OCI-M1 (cell line): ENCODE measurements at places on chromosomes 16 and 17.
A peak's percentile ranks its signal among the peaks of the same experiment; 100 is the strongest.

DNA sequence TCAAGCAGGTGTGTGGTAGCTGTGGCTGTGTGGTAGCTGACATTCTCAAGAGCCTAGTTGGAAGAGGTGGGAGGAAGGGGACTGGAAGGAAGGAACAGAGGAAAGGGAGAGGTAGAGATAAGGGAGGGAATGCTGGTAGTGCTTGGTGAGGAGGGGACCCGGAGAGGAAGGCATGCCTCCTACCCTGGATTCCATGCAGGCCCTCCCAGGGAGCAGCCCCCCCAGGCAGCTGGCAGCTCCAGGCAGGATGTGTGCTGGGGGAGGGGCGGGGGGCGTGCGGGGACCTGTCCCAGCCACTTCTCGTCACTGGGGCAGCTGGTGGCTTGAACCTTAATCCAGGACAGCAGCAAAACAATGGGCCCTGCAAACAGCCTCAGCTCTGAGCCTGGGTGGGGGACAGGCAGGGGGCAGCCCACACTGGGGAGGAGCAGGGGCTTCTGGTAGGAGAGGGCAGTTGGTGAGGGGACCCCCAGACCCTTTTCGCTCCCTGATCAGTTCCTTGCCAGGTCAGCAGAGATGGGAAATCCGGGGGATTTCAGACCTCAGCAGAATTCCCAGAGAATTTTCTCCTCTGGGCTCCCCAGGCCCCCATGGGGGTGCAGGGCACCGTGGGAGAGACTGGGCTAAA, 27.1 kb downstream of the ARHGAP23 start:
- no peak for DNase-seq

DNA sequence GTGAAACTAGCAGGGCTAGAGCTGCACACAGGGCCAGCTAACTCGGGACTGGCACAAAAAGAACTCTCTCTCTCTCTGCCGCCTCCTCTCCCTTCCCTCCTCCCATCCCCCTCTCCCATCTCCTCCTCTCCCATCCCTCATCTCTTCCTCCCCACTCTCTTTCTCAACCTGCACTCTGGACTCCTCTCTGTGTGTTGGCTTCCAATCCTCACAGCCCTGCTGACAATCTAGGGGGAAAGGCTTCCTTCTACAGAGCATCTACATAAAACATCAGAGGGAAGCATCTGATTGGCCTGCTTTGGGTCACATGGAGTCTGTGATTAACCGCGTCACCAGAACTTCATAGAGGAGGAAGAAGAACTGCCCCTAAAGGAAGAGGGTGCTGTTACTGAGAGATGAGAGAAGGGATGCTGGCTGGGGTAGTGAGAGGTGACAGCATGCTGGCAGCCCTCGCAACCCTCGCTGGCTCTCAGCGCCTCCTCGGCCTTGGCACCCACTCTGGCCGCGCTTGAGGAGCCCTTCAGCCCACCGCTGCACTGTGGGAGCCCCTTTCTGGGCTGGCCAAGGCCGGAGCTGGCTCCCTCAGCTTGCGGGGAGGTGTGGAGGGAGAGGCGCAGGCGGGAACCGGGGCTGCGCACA, 12.8 kb upstream of the ZFP90 start:
- no peak for DNase-seq

GRCh38 chr17:4717791-4718190, 7.4 kb downstream of the ARRB2 start:
- DNase-seq: no peak

DNA sequence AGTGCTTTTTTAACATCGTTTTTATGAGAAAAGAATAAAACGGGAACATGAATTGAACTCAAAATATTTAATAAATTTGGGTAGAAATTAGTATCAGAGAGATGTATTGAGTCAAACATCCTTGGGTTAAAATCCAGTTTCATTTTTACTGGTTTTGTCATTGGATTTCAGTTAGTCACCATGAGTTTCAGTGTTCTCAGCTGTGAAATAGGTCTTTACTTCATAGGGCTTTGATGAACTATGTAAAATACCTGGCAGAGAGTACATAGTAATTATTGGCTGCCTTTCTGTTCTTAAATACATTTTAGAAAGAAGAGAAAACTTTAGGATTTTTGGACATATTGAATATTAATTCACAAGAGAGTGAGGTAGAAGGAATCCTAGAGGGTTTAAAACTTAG, 105.8 kb downstream of the TANC2 start:
- no peak for DNase-seq

- DNase-seq: no peak
These were observed 304.4 kb downstream of the FOXL1 start for GRCh38 chr16:86882586-86883280.

GRCh38 chr17:66531851-66532295, 229.5 kb downstream of the PRKCA start:
- no peak for DNase-seq

GRCh38 chr16:35754391-35755369, 2295.3 kb downstream of the TP53TG3F start:
- DNase-seq: no peak

DNA sequence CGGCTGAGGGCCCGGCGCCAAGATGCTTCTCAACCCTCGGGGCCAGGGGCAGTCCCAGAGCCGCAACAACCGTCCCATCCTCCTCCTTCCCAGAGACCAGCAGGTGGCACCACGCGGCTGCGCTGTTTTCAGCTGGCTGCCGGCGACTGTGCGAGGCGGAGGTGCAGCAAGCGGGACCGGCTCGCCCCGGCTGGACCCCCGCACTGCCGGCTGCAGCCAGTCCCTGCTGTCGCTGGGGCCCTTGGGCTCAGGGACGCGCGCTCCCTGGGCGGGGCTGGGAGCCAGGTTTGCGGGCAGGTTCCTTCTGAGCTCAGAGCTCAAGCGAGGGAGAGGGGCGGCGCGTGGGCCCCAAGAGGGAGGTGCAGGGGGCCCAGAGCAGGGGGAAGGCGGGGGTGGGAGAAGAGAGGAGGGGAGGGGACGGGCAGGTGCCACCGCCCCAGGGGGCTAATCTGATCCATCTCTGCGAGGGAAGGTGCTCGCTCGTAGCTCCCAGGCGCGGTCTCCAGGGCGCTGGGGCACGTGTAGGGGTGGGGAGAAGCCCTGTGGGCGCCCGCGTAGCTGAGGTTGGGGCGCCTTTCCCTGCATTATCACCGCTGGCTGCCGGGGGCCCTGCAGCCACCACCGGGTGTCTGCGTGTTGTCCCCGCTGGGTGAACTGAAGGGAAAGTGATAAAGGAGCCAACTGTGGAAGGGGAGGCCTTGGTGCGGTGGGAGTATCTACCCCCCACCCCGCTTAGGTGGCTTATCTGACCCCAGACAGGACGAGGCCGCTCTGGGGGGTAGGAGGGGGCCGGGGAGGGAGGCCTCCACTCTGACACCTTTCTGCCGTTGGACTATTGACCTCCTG, 24.2 kb downstream of the STAT5A start:
- peak; percentile 99 for DNase-seq

DNA sequence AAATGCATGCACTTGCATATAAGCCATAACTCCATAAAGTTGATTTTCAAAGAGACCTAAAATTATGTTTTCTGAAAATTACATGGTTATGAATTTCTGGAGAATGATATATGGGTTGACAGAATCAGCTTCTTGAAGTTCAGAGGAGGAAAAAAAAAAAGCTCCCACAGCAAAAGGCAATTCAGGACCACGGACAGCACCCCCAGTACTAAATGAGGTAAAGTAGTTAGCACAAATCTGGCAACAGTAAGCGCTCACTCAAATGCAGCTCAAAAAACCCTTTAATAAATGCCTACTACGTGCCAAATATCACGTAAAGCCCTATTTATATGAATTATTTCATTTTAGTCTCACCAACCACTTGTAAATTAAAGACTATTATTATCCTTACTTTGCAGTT, 135.2 kb downstream of the SHISA9 start:
- peak; percentile 57 for DNase-seq

- DNase-seq: no peak
These were observed 51.4 kb upstream of the ARHGAP44 start for GRCh38 chr17:12737740-12738469.

- DNase-seq: no peak
These were observed 1028.5 kb downstream of the CDH8 start for GRCh38 chr16:61007694-61008093.

DNA sequence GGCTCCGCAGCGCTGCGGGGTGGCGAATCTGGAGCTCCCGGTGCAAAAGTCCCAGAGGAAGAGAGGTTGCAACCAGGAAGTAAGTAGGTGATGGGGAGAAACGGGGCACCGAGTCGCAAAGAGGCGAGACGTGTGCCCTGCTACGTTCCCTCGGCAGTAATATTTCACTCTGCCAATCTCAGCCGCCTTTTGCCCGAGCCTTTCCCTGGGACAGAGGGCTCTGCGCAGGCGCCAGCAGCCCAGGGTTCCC, at the start of gene NR1D1:
TSS of gene NR1D1 (minus strand) at position 171 of the 250 bp plus-strand sequence. CDS start 495 bp downstream, outside the sequence.
- DNase-seq: no peak

DNA sequence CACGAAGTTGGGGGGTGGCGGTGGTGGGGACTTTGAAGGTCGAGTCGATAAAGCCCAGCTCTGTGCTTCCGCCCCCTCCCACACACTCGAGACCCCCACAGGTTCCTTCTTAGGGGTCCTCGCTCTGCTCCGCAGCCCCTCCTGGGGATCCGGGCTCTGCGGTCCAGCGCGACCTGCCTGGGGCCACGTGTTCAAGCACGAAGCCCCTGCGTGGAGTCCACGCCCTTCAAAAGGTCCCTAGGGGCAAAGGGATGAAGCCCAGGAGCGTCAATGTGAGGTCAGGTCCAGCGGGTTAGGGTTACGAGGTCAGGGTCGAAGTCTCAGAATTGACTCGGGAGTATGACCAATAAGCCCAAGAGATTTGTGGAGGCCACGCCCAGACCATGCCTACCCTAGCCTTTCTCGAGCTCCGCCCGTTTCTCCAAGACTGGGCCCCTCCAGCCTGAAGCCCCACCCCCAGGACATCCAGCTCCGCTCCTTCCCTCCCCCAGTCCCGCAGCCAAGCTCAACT, 786 bp upstream of the CACNA1G start:
- DNase-seq: no peak

DNA sequence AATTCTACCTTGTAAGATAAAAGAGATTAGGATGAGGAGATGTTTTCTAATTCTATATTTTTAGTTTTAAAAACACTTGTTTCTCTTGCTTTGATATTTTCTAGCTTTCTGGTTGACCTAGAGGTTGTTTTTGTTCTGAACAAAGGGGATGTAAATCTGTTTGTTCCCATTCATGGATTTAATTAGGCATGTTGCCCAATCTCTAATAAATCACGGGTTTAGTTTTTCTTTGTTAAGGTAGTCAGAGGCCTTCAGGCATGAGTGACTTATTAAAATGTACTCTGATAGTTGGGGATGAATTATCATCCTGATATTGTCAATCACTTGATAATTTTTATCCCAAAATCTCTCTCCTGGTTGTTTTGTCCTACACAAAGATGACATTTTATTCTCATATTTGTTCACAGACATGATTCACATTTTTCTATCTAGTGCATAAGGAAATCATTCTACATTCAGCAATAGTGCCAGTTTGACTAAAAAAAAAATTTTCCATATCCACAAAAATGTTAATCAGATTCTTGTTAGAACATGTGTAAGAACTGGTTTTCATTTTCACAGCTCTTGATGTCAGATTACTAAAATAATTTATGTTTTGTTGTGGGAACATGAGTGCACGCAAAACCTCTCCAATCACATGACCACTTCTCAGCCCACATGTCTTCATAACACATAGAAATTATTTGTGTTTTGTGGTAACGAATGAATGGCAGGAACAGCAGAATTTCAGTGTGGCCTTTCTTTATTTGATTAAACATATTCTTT, 95.7 kb upstream of the AKTIP start:
- no peak for DNase-seq
